A172 (cell line): ENCODE measurements at places on chromosomes 6 and 20. TPM values are rescaled to one million over a fixed set of nuclear protein-coding genes. Genes with fewer than 3 reads are reported as not detected.

- DNase-seq = no peak
Observed at GRCh38 chr6:168526841-168527281, 85.9 kb downstream of the SMOC2 start.

DNA sequence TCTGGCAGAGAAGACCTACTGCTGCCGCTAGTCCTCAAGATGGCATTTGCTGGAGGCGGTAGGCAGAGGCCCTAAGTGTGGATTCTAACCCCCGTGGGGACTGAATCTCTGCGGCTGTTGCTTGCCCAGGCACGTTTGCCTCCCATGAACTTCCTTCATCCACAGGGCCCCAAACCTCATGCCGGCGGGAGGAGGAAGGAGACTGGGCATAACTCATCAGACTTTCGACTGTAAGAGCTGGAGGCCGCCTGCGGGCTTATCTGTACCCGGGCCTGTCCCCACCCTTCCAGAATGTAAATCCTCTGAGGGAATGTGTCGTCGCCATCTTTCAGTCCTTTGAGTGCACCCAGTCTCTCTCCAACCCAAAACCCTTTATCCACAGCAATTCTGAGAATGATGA, 990 bp downstream of the ZFP57 start:
- no peak for DNase-seq

DNA sequence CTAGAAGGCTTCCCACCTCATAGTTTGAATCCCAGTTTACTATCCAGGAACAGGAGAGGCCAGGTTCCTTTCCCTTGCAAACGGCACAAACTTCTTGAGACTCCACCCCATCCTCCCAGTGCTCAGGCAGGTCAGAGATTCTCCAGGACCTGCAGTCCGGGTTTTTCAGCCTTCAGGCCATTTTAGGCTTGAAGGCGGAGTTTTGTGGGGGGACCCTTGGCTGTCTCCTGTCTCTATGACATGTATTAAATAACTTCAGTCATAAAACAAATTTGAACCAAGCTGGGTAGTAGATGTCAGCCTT, 230.1 kb downstream of the NFATC2 start:
- DNase-seq = no peak

DNA sequence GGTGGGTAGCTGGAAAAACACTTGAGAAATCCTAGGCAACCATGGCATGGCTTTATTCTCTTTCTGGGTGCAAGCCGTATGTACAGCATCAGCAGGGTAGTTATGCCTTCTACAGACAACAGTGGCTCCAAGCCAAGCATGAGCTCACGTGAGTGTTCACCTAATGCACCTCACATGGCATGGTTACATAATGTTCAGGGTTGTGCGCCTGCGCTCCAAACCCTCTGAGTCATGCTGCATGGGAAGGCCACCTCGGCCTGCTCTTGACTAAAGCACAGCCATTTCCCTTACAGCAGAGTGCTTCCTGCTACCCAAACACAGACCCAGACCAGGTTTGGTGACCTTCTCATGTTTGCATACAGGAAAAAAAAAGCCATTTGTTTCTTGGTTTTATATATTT, 96.2 kb downstream of the VIP start:
- no peak for DNase-seq

DNA sequence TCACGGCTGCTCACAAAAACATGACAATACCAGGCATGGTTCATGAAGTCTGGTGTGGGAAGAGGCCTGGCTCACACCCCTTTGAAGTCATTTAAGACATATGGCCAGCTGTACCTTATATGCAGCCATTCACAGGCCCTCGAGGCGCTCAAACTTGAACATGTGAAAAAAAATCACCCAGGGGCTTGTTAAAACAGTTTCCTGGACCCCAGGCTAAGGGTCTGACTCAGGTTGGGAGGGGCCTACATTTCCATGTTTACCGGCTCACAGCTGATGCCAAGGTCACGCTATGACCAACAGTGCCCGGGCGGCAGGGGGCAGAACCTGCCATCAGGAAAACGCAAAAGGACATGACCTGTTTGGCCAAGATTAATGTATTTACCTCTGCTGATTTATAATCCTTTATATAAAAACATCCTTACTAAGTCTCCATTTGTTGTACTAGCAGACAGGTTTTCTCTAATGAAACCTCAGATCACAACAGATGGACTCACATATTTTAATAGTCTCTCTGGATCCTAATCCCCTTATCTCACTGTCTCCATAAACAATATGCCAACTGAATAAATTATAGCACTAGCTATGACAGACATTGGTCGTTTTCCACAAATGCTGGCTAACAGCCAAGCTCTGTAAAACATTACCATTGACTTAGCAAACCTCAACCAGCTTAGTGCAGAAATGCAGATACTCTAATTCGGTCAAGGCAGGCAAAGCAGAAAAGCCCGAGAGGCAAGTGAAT, 19.9 kb downstream of the EZR start:
- peak; percentile 72 for DNase-seq

GRCh38 chr20:46731770-46732169, 22.3 kb downstream of the SLC2A10 start:
- DNase-seq = no peak

DNA sequence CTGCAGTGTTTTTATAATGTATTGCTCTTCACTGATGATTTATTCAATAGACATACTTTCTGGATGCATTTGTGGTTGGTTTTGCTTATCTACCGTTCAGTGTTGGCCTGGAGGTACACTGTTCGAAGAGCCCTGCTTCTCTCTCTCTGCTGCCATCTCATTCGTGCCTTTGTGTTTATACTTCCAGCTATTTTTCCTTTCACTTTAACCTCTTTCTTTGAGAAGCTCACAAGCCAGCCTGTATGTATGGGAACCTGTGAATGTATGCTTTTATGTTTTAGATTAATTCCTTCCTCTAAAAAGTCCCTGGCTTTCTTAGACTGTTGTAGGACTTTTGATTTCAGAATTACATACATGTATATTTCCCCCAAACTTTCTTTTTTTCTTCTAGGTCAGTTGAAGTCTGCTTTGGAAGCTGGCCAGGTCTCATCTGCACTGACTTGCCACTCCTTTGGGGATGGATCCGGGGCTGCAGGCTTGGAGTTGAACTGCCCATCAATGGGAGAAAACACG, 83.0 kb downstream of the SCAND1 start:
- DNase-seq = peak; percentile 72

DNA sequence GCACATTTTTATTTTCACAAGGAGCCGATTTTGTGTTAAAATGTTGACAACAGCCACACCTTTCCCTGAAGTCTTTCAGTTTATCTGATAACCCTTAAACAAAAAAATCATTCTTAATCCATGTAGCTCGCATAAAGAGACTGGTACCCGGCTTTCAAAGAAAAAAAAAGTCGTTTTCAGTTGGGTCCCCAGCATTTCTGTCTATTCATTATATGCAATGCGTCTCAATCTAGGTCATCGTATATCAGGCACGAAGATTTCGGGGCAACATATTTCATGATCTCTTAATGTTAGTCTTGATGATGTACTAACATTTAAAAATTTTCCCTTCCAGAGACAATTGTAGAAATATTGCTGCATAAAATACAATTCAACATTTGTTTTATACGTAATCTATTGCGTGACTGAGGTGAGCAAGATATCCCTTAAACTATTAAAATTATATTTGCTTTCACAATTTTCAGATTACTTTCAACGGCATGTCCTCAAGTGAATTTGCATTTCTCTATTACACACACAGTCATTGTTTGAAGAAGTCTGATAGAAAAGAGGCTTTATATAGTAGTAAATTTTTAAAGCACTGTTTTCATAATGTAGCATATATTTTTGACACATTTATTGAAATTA, 2.9 kb upstream of the TUBB2B start:
- no peak for DNase-seq

TFAP2D gene
- not detected in 2 replicates for total RNA-seq

B3GALT4 gene
- total RNA-seq = 0.07 TPM in 2 replicates

UBD gene
- total RNA-seq = not detected in 2 replicates
